GM04504 (cell line): ENCODE measurements at places on chromosomes 11 and 22.

DNA sequence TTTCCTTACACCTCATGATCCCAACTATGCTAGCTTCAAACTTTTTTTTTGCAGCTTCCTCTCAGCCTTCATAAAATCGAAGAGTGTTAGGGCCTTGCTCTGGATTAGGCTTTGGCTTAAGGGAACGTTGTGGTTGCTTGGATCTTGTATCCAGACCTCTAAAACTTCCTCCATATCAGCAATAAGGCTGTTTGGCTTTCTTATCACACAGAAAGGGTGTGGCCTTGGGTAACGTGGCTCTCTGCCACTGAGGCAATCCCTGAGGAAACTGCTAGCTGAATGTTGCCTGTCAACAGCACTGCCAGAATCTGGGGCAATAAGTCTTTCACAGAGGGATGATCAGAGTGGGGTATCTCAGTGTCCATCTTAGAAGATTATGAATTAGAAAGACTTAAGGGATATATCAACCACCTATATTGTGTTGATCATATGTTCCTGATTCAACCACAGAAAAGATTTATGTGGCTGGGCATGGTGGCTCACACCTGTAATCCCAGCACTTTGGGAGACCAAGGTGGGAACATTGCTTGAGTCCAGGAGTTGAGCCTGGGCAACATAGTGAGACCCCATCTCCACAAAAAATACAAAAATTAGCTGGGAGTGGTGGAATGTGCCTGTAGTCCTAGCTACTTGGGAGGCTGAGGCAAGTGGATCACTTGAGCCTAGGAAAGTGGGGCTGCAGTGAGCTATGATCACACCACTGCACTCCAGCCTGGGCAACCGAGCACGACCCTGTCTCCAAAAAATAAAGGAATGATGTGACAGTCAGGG, 12.5 kb upstream of the CUL5 start:
- DNase-seq = no peak

DNA sequence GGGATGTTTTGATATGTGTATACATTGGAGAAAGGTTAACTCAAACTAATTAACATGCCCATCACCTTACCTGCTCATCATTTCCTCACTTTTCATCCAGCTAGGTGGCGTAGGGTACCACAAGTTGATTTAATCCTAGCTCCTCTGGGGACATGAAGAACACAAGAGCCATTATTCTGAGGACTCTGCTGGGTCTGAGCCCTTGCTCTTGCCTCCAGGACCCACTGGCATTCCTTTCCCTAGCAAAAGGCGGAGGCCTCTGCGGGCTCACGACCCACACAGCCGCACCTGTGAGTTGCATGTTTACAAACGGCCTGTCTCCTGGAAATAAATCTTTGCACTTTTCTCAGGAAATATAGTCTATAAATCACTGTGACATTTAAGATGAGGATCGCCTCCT, 871.9 kb downstream of the TBC1D22A start:
- no peak for DNase-seq

- no peak for DNase-seq
Observed at GRCh38 chr22:24992946-24993345, 40.4 kb downstream of the KIAA1671 start.

DNA sequence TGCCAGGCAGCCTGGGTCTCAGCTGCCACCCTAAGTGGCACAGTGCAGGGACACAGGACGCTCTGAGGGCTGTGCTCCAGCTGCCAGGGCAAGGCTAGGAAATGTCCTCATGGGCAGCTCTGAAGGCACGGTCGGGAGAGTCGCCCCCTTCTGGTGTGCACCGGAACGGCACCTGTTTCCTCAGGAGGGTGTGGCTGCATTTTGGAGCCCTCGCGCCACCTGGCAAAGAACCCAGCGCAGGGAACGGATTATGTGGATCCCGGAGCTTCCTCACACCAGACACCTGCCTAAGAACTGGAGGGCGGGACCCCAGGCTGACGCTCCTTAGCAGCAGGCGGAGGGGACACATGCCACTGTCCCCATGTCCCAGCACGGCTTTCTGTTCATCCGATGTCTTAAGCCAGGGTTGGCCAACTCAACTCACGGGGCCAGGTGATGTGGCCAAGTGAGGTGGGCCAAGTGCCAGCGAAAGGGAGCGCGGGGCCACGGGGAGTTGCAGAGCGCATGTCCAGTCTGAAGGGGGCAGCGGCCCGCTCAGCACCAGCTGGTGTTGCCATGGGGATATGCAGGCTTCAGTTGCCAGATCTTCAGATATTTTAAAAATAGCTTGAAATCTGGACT, 5.1 kb upstream of the SLC22A8 start:
- DNase-seq = no peak

GRCh38 chr11:11860103-11860979, 18.6 kb downstream of the USP47 start:
- no peak for DNase-seq

- DNase-seq = no peak
Observed at GRCh38 chr22:33219648-33220384, 161.6 kb upstream of the SYN3 start.

GRCh38 chr11:89443361-89444322, 47.5 kb downstream of the NOX4 start:
- no peak for DNase-seq

- DNase-seq = no peak
Observed at GRCh38 chr11:44687388-44687787, 39.4 kb upstream of the TSPAN18 start.

DNA sequence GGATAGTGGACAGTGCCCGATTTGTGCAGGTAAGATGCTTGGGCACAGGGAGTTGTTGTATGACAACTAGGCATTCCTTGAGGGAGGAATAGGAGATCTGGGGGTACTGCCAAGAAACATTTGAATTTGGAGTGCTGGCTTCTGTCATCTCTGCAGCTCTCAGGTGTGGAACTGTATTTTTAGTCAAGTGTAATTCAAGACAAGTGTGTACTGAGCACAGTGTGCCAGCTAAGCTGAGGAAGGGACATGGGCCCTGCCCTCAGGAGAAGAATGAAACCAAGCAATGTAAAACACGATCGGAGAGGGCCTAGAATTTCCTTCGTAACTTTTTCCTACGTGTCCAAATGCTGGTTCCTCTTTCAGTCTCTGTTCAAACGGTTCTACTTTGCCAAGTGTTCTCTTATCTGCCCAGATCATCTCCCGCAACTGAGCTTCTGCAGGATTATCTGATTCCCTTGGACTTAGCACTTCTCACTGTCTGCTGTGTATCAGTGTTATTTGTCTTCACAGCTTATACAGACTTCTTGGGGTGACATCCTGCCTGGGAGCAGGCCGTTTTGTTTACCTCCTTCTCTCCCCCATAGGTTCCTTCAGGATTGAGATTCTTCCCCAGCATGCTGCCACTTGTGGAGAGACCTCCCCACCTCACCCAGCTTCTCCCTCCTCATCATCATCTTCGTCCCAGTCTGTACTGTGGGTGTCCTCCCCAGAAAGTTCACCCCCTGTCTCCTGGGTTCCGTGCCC, 27.6 kb downstream of the ART5 start:
- DNase-seq = no peak

DNA sequence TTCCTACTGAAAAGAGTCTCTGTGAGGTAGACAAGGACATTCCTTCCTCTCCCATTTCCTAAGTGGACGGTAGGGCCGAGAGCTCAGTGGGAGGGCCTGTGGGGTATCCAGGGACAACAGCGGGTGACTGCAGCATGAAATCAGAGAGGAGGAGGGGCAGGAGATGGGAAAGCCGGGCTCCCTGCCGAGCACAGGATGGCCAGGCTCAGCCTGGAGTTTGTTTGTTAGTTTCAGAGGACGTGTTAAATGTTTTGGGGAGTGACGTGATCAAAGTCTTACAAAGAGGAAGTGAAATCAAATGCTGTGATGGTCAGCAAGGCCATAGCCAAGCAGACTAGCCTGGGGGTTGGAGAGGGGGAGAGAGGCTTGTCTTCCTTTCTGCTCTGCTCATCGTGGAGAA, 152.7 kb downstream of the ADAMTS15 start:
- DNase-seq = peak; percentile 47

GRCh38 chr11:119222308-119222707, 16.2 kb downstream of the CBL start:
- peak; percentile 29 for DNase-seq

DNA sequence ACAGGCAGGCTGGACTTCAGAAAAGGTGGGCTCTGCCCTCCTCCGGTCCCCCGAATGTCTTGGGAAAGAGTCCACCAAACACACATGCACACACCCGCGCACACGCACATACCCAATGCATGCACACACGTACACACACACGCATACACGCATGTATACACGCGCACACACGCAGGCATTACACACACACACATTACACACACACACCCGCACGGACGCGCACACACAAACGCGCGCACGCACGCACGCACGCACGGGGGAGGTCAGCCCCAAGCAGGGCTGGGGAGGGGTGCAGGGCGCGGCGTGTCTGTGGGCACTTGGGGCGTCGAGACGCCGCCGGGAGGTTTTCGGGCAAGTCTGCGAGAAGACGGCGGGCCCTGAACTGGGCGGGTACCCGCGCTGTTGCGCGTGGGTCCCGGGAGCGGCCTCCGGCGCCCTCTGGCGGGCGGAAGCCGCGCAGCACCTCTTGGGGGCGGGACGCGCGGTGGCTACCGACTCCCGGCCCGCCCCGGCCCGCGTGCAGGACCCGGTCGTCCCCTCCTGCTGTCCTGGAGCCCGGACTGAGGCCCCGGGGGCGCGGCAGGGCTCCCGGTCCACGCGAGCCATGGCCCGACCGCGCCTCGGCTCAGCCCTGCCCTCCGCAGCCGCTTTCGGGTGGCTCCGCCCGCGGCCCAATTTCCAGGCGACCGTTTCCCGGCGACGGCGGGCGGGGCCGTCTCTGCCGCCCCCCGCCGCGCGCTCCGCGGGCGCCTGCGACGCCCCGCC, 3.6 kb downstream of the SEPTIN5 start:
- DNase-seq = peak; percentile 35

GRCh38 chr11:130571519-130571918, 123.1 kb downstream of the ADAMTS15 start:
- DNase-seq = no peak

DNA sequence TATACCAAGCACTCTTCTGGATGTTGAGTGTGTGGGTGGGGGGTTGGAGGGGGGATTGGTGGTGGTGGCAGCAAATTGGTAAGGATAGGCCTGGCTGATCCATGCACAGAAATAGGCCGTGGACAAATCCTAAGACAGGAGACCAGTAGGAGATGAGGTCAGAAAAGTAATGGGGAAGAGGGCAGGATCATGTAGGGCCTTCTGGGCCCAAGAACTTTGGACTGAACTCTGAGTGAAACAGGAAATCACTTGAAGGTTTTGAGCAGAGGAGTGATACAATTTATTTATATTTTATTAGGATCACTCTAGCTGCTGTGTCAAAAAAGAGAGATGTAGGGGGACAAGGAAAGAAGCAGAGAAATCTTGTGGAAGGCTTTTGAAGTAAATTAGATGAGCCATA, 28.7 kb downstream of the TSG101 start:
- DNase-seq = no peak

- DNase-seq = no peak
Observed at GRCh38 chr11:2319791-2320472, 18.1 kb downstream of the TSPAN32 start.

GRCh38 chr11:73660497-73661034, 14.2 kb downstream of the PLEKHB1 start:
- no peak for DNase-seq

DNA sequence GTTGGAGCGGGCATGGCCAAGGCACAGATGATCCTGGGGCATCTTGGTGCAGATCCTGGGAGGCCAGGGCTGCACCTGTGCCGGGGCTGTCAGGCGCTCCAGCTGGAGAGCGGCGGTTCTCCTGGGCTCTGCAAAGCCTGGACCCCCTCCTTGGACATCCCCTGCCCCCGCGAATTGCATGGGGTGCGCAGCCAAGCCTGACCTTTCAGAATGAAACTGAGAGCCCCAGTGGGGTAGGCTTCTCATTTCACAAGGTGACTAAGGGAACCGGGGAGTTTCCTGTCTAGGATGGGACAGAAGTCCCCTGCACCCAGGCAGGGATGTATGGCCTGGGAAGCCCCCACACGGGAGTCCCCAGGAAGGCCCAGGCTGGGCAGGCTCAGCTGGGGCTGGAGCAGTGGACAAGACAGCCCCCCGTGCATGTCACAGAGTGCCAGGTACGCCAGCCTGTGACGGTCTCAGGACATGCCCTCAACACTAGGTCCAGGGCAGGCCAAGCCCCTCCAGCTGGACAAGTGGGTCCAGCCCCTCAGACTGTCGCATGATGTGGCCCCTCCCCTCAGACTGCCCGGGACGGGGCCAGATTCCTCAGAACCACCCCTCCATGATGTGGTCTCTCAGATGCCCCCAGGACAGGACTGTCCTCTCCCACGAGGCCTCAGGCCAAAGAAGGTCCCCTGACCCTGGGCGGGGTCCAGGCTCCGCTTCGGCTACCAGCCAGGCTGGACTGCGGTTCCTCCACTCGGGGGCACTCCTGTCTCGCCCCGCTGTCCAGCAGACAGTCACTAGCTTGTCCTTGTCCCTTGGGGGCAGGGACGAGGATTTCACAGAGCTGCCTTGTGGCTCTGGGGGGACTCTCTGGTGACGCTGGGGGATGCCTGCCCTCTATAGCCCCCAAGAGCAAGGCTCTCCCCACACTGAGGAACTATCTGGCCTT, 2.3 kb downstream of the LSP1 start:
- DNase-seq = no peak

DNA sequence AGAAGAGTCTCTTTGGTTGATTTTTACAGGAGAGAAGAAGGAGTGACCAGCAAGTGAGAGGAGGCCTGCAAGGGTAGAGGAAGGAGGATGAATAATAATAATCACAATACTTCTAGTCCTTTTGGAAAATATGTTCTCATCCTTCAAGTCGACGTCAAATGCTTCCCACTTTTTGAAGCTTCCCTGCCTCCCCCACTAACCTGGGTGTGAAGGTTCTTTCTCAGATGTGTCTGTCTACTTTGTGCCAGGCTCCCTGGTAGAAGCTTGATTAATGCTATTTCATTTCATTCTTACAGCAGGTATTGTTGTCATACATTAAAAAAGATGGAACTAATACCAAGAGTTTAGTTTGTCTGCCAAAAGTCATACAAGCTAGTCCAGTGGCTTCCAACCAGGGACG, 17.1 kb downstream of the TENM4 start:
- DNase-seq = no peak

- DNase-seq = no peak
Observed at GRCh38 chr11:41457216-41458014, 2.0 kb downstream of the LRRC4C start.

DNA sequence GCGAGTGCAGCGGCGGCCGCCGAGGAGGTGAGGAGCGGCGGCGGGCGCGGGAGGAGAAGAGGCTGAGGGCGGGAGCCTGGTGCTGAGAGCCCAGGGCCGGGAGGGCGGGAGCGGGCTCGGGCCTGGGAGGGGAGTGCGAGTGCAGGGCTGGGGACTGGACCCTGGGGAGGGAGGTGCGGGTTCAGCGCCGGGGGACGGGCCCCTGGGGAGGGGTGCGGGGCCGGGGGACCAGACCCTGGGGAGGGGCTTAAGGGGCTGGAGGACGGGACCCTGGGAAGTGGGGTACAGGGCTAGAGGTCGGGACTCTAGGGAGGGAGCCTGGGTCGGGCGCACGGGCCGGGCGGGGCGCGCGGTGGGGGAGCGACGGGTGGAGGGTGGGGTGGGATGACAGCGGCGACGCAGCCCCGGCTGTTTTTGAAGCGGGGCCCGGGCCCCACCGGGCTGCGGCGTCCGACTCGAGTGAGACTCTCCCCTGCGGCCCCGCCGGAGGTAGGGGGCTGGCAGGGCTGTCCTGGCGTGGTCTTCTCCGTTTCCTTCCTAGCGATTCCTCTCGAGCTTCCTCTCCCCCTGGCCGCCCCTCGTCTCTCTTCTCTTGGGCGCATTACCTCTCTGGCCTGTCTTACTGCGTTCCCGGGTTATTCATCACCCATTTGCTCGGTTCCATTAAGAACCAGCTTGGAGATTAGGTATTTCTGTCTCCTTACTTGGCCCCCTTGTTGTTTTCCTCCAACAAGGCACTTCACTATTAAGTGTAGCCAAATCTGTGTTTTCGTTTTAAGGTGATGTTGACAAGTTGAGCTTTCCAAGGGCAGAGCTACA, 754 bp downstream of the NUP50 start:
- DNase-seq = no peak
